ENCODE measurements at places on chromosomes 7 and 10.

- DNase-seq, result no peak
Measured at GRCh38 chr7:151693140-151693539, 173.4 kb upstream of the RHEB start.

GRCh38 chr7:97733276-97734161 lies 1.6 kb downstream of the TAC1 start:
- DNase-seq, result no peak

DNA sequence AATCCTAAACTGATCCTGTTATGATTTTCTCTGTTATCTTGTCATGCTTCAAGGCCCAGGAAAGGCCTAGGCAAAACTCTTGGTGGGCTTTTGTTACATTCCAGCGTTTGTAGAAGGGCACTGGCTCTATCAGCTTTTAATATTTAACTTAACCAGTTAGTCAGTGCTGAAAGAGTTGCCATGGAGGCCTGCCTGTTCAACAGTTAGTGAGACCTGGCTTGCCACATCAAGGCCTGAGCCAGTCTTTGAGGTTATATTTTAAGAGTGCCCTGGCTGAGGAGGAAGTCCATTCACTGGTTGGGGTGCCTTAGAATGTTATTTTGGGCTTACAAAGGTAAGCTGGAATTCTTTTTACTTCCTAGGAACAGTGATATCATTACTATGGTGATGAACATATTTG lies 144.1 kb upstream of the NRG3 start:
- DNase-seq, result peak; percentile 78

GRCh38 chr7:45185864-45186250 lies 28.3 kb downstream of the RAMP3 start:
- no peak for DNase-seq

- no peak for DNase-seq
Measured at GRCh38 chr7:98289333-98289875, 7.9 kb downstream of the BRI3 start.

- no peak for DNase-seq
Measured at GRCh38 chr10:14407567-14407966, 76.8 kb upstream of the FRMD4A start.

DNA sequence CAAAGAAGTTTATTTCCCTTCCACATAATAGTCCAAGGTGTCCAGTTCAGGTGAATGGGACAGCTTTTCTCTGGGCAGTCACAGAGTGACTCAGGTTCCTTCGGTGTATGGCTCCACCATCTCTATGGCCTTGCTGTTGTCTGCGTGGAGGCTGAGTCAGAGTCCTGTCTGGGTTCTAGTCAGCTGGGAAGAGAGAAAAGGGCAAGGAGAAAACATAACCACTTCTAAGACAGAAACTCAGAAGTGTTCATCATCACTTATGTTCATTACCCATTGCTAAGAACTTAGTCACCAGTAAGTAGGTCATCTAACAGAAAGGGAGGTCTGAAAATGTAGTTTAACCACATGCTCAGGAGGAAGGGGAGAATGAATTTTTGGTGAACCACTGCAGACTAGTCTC lies 32.4 kb upstream of the CCDC7 start:
- DNase-seq, result peak; percentile 96

DNA sequence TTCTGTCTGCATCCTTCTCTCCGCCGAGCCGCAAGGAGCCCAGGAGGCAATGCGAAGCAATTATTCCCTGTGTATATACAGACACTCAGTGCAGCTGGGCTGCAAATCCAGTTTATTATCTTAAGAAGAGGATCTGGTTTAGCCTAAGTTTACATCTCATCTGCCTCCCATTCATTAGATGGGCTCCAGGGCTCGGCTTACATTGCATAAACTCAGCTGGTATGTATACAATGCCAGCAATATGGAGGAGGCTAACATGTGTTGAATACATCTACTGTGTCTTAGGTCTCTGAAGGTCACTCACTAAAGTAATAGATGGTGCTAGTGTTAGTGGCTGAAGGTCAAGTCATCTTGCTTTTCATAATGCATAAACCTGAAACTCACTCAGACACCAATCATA lies 996.8 kb downstream of the KCNMA1 start:
- no peak for DNase-seq

DNA sequence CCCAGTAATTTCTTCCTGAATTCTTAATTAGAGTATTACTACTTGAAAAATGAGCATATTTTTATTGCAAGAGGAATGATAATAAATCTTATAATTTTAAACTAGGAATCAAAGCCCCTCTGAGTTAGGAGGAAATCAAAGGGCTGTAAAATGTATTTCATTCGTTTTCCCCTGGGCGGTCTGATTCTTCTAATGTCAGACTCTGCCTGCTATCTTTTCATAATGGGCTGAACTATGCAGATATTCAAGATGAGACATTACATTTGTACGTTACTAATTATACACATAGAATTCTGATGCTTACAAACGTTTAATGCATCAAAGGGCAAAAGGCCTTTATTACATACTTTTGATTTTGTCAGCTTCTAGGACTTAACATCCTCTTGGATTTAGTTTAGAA lies 16.0 kb upstream of the TRUB1 start:
- DNase-seq, result no peak

DNA sequence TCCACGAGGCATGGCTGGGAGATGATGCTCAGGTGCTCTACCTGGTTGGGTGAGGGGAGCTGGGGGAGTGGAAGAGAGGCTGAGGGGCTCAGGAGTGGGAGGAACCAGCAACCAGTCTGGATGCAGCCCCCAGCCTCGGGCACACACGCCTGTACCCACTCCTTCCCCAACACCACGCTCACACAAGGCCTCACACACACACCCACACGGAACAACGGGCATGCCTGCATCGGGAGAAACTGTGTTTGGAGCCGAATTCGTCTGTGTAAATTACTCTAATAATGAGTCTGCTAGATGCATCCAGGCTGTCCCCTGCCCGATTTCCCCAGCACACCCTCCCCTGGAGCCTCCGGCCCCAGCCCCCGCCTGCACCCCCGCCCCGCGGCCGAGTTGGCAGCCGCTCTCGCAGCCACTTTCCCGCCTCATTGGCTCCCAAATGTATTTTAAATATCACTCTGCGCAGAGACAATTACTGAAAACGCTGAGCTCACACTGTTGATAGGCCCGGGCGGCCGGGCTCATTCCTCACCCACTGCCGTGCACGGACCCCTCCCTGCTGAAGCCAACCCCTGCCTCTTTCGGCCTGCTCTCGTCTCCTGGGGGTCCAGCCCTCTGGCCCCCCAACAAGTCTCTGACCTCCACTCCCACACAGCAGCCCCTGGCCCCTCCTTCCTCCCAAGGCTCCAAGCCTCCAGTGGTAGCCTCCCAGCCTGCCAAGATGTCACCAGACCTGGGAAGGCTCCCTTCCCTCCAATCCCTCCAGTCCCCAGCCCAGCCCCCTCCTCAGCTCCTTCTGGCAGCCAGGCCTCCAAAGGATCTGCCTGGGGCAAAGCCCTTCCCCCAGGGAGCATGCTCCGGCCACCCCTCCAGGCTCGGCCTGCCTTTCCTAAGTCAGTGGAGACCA lies 11.1 kb downstream of the H2BK1 start:
- DNase-seq, result no peak

GRCh38 chr7:94289071-94289470 lies 105.6 kb upstream of the COL1A2 start:
- DNase-seq, result peak; percentile 62

DNA sequence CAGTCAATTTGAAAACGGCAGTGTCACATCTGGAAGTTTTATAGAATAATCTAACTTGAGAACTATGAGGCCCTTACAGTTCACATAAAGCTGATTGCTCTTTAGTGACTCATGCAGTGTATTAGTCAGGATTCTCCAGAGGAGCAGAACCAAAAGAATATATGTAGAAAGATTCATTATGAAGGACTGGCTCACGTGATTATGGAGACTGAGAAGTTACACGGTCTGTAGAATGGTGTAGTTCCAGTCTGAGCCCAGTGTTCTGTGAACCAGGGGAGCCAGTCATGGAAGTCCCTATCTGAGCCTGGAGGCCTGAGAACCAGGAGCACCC lies 21.5 kb downstream of the RBM33 start:
- peak; percentile 81 for DNase-seq

GRCh38 chr10:88070080-88070880 lies 206.9 kb downstream of the PTEN start:
- DNase-seq, result no peak

- peak; percentile 83 for DNase-seq
Measured at GRCh38 chr10:10792681-10793080, 225.0 kb upstream of the CELF2 start.

DNA sequence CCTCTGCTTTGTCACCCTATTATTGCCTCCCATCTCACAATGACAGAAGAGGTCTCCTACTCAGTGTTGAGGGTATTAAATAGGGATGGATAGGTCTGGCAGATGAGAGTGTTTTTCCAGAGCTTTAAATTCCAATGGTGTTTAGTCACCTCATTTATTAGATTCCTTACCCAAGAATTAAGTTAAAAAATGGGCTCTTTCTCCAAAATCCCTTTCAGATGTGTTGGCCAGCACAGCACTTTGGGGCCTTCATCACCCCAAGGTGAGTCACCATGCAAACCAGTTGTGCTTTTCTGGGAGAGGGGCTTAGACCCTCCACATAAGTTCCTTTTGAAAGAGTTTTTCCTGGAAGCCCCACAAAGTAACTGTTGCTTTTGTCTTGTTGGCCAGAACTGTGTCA lies 78.4 kb downstream of the CYP26A1 start:
- DNase-seq, result peak; percentile 39

DNA sequence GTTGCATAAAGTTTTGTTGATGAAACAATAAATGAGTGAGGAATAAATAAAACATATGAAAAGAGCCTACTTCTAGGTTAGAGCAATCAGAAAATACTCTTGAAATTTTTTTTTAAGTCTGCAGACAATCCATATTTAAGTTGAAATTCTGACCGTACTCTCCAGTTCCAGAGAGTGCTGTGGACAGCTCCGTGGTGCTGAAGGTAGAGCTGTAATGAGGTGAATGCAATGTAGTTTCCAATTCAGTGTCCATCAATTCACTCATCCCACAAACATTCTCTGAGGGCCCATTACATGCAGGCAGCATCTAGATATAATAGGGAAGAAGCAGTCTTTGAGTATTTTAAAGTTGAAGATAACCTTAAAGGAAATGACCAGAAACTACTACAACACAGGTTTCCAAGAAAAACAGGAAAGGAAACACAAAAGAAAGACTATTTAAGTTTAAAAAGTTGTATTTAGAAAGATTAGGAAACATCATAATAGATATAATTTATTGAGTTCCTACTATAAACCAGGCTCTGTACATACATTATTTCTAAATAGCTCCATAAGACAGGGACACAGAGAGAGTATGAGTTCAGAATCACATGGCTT lies 44.0 kb upstream of the CRTAC1 start:
- no peak for DNase-seq

GRCh38 chr7:105244594-105244993 lies 144.1 kb downstream of the SRPK2 start:
- no peak for DNase-seq

DNA sequence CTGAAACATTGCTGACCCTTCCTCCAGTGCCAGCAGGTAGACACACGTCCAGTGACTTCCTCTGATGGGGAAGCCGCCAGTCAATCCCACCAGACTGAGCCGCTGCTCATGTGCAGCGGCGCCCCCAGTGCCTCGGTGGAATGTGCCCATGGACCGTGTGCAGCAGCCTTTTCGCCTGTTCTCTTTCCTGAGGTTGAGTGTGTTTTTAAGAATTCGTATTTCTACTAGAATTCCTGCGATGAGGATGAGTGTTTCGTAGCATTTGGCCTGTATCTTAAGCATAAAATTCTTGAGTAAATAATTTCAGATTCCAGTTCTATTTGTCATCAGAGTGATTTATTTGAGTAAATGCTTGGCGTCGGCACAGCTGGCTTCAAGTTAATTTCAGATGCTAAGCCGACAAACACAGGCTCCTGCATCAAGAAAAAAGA lies 35.4 kb downstream of the BNIP3 start:
- peak; percentile 72 for DNase-seq

GRCh38 chr7:8973601-8974000 lies 540.2 kb downstream of the NXPH1 start:
- no peak for DNase-seq

GRCh38 chr7:18675579-18675978 lies 180.0 kb downstream of the HDAC9 start:
- DNase-seq, result peak; percentile 35

- DNase-seq, result no peak
Measured at GRCh38 chr10:13928451-13928850, 341.7 kb downstream of the PRPF18 start.

GRCh38 chr7:14407246-14408015 lies 418.0 kb upstream of the ETV1 start:
- no peak for DNase-seq

DNA sequence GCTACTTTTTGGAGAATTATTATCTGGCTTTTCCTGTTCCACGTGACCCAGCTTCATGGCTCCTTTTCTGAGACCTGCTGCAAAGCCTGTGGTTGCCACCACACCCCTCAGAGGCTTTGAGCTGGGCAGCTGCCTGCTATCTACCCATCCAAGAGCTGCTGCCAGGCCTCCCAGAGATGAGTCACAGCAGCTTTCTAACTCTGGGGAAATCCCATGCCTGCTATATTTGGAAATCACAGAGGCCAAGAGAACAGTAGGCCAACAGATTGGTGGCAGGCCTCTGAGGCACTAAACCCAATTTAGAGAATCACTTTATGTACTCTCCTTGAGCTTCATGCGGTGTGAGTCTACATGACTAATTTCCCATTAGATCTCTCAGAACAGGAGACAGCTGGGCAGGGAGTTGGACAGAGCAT lies 35.2 kb downstream of the SGCE start:
- DNase-seq, result peak; percentile 75

DNA sequence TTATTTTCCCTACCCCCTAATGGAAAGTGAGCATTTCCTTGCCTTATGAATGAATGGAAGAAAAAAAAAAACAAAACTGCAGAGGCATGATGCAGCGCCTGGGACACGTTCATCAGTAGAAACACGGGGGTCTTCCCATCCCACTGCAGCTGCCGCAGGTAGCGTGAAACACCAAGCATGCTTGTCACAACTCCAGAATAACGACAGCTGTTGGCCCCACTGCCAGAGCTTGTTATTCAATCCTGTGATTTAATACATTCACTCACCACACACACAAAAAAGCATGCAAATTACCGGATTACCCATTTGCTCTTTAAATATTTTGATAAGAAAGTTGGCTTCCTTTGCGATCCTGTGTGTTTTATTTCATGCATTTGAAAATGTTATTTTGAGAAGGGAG lies 48.4 kb upstream of the GNA12 start:
- no peak for DNase-seq

- no peak for DNase-seq
Measured at GRCh38 chr10:8034466-8035005, 20.0 kb upstream of the GATA3 start.

GRCh38 chr10:43141421-43141820 lies 3.2 kb downstream of the CSGALNACT2 start:
- DNase-seq, result no peak

GRCh38 chr10:72127571-72127970 lies 39.2 kb upstream of the SPOCK2 start:
- DNase-seq, result no peak

Measured in kidney glomerular epithelial cell (primary cell).